ENCODE measurements at places on chromosomes 6 and 20. TPM values are rescaled to one million over a fixed set of nuclear protein-coding genes. Genes with fewer than 3 reads are reported as not detected.
A peak's percentile ranks its signal among the peaks of the same experiment; 100 is the strongest.

DNA sequence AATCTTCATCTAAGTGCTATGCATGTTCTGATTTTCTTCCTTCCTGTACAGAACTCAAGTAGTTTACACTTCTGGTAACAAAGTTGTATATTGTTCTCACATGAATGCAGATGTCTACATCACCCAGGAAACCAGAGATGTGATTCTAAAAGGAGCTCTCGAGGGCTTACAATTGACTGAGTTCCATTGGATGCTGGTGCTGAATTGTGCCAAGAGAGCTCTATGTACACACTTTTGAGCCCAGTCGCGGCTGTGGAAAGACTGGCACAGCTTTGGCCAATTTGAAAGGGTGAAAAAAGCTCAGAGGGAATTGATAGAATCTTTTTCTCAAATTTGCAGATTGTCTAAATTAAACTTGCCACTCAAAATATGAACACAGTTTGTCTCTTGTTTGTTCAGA, 340.7 kb downstream of the LMBRD1 start:
- no peak overlapping the region for H3K27ac ChIP-seq
- H3K36me3 ChIP-seq, result no peaks in the 10 kb centered on the region
- no peak for DNase-seq
- H3K4me3 ChIP-seq, result no peak overlapping the region

DNA sequence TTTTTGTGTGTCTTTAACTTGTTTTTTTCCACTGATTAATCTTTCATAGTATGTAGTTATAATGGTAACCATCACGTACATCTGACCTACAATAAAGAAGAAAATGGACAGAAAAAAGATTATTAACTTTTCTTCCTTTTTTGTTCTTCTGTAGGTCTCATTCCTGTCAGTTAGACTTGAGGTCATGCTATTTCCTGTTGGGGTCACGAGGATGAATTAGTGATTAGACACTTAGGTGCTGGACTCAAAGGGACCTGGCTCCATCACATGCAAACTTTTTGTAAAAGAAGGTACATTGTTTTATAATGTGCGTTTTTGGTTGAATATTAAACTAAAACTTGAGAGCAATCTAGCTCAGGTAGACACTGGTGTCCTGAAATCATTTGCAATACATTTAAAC, 14.8 kb downstream of the MARCKS start:
- no peak overlapping the region for H3K27ac ChIP-seq
- peaks cover 28% of the 10 kb centered on the region for H3K4me1 ChIP-seq
- DNase-seq, result no peak
- no peak overlapping the region for H3K4me3 ChIP-seq
- no peaks in the 10 kb centered on the region for H3K27me3 ChIP-seq

- no peaks in the 10 kb centered on the region for H3K36me3 ChIP-seq
- H3K27ac ChIP-seq, result no peak overlapping the region
- H3K27me3 ChIP-seq, result no peaks in the 10 kb centered on the region
- H3K4me3 ChIP-seq, result no peak overlapping the region
- no peaks in the 10 kb centered on the region for H3K4me1 ChIP-seq
Measured at GRCh38 chr6:163926642-163927041, 512.1 kb downstream of the QKI start.

DNA sequence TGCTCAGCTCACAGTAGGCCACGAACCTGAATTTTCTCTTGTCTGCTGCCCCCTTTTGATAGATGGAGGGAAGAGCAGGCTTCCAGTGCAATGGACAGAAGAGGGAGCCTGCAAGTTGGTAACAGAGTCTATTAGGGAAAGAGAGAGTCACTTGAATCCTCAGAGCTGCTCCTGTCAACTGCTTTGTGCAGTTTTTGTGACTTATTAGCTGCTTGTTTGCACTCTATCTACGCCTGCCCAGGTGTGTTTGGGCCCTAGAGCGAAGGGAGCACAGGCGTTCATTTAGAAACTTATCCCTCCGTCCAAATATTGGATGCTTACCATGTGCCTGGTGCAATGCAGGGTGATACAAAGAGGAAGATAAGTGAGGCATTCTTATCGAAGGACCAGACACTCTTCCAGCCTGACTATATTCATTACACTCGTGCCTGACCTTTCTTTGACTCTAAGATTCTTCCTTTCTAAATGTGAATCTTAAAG, 11.6 kb upstream of the SLC2A12 start:
- H3K4me3 ChIP-seq, result no peak overlapping the region
- no peaks in the 10 kb centered on the region for H3K27me3 ChIP-seq
- DNase-seq, result peak; percentile 81
- no peaks in the 10 kb centered on the region for H3K36me3 ChIP-seq

DNA sequence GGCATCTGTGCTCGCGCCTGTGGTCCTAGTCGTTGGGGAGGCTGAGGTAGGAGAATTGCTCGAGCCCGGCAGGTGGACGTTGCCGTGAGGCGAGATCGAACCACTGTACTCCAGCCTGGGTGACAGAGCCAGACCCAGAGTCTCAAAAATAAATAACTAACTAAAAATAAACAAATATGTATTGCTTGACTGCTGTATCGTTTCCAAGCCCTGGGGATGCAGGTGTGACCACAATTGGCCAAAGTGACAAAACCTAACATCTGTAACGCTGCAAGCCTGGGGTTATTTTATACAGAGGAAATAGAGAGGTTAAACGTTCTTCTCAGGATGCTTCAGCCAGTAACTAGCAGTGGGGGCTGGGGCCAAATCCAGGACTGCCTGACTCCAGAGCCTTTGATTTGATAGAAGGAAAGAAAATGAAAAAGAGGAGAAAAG, 1.9 kb upstream of the SRSF3 start:
- H3K27ac ChIP-seq, result no peak overlapping the region
- H3K4me3 ChIP-seq, result no peak overlapping the region
- no peak for DNase-seq
- H3K27me3 ChIP-seq, result no peaks in the 10 kb centered on the region

DNA sequence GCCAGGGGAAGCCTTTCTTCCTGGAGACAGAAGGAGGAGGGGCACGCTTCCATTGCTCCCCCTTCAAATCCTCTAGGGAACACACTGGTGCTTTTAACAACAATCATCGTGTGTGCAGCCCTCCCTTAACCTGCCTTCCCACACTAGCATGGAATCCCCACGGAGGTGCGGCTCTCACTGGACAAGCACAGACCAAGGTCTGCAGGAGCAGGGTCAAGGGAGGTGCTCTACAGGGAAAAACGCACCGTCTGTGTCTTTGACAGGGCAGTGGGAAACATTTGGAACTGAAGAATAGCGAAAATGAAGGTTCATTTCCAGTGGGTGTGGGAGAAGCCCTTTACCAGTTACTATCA, 527.1 kb downstream of the QKI start:
- no peaks in the 10 kb centered on the region for H3K4me1 ChIP-seq
- H3K4me3 ChIP-seq, result no peak overlapping the region
- H3K27me3 ChIP-seq, result peaks cover 6% of the 10 kb centered on the region
- no peak overlapping the region for H3K27ac ChIP-seq
- DNase-seq, result no peak

- no peaks in the 10 kb centered on the region for H3K4me1 ChIP-seq
- peak; percentile 52 for DNase-seq
- H3K36me3 ChIP-seq, result no peaks in the 10 kb centered on the region
- H3K27ac ChIP-seq, result no peak overlapping the region
- no peaks in the 10 kb centered on the region for H3K27me3 ChIP-seq
Measured at GRCh38 chr20:57911512-57912226, 201.9 kb upstream of the PMEPA1 start.

DNA sequence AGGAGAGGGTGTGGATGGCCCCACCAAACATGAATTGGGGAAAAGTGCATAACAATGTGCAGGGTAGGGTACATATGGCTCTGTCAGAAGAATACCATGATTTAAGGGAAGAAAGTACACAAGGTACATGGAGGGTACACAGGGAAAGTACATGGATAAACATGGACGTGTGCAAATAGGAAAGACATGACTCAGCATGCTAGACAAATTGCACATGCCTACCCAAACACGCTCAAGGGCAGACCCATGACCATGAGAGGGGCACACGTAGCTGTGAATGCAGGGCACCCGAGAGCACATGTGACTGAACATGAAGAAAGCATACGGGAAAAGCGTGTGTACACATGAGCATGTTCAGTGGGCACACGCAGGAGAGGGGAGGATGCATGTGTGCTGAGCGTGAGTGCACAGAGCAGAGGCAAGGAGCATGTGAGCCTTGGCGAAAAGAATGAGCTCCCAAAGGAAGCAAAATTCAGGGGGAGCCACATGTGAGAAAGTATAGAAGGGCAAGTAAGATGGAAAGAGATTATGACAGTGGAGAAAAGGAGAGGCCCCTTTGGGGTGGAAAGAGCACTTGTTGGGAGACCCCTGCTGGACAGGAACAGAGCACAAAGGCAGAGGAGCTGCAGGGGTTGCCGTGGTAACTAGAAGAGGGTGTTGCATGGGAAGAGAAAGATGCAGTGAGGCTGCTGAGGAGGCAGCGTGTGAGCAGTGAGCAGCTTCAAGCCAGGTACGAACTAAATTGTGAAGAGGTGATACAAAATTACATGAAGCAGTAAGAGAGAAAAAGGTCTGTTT, 17.8 kb downstream of the OR2H2 start:
- no peaks in the 10 kb centered on the region for H3K27me3 ChIP-seq
- H3K36me3 ChIP-seq, result no peaks in the 10 kb centered on the region
- no peaks in the 10 kb centered on the region for H3K4me1 ChIP-seq
- DNase-seq, result peak; percentile 23

- H3K4me1 ChIP-seq, result no peaks in the 10 kb centered on the region
- H3K36me3 ChIP-seq, result no peaks in the 10 kb centered on the region
- peak; percentile 30 for DNase-seq
- peaks cover 55% of the 10 kb centered on the region for H3K27me3 ChIP-seq
Measured at GRCh38 chr6:2542858-2543218, 207.9 kb downstream of the MYLK4 start.

The SRSF3 gene
- total RNA-seq, result 141 TPM

The BTN1A1 gene
- not detected for total RNA-seq

The STX11 gene
- 1.1 TPM for total RNA-seq

The DNAH8 gene
- total RNA-seq, result not detected

The SEL1L2 gene
- total RNA-seq, result not detected

The IYD gene
- not detected for total RNA-seq

Measured in GM23248 (cell line).